ENCODE measurements at places on chromosomes 2 and 18.

GRCh38 chr2:134714228-134714627, 4.6 kb downstream of the TMEM163 start:
- no peak for DNase-seq

DNA sequence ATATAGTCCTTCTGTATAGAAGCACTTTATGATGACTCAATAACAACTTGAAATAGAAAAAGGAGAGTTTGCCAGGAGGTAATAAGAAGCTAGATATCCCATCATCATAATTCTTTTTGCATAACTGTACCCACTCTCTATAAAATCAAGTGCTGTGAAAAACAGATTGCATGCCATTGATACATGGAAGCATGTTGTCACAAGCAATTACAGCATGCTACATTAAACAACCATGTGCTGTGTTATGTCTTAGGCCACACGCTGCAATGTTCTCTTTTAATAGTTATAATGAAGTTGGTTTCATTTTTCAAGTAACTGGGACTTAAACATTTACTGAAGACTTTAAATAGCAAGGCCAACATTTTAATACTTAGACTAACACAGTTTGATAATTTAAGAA, 264.2 kb downstream of the RPRM start:
- no peak for DNase-seq

DNA sequence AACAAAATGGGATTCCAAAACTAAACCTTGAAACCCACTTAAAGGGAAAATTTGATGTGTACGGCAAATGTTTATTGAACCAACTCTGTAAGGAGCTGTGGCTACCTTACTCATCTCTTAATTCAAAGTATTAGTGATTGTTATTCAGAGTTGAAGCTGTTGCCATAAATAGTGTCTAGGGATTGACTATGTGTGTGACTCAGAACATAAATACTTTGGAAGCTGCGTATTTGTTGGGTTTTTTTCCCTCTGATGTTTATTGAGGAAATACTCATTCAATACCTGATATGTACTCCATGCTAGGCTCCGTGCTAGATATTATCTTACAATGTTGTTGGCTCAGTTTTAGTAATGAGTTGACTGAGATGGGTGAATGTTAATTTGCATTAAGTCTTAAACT, 90.4 kb downstream of the PTRHD1 start:
- no peak for DNase-seq

- DNase-seq: no peak
These were observed 491.4 kb upstream of the CRIM1 start for GRCh38 chr2:35864141-35864540.

DNA sequence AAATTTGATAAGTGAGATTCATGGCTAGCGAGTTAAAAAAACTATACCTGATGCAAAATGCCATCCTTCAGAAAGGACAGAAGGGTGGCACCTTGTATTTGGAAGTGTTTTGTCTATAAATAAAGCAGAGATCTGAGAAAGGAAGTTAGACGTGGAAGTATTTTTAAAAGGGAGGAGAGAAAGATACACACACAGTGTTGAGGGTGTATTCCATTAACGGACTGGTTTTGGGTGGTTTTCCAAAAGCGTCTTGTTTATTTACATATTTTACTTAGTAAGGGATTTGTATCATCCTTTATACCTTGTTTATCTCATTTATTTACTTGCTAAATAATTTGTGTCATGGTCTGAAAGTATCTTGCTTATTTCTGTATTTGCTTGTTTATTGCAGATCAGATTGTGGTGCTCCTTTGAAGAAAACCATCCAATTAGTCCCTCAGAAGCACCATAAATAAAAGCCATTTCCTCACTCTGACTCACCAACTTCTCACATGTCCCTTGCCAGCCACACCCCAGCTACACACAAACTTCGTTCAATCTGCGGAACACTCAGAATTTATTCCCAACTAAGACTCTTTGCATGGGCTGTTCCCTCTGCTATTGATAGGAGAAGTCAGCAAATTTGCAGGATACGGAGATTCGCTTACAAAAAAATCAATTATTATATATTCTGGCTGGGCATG, 90.8 kb downstream of the FAM124B start:
- no peak for DNase-seq

DNA sequence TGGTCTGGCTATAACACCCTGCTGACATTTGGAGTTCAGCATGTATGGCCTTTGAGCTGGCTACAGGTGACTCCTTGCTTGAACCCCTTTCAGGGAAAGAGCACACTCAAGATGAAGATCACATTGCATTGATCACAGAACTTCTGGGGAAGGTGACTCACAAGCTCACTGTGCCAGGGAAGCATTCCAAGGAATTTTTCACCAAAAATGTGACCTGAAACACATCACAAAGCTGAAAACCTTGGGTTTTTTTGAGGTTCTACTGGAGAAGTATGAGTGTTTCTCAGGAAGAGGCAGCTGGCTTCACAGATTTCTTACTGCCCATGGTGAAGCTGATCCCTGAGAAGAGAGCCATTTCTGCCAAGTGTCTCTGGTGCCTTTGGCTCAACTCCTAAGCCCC, 879.0 kb downstream of the CBLN2 start:
- no peak for DNase-seq

DNA sequence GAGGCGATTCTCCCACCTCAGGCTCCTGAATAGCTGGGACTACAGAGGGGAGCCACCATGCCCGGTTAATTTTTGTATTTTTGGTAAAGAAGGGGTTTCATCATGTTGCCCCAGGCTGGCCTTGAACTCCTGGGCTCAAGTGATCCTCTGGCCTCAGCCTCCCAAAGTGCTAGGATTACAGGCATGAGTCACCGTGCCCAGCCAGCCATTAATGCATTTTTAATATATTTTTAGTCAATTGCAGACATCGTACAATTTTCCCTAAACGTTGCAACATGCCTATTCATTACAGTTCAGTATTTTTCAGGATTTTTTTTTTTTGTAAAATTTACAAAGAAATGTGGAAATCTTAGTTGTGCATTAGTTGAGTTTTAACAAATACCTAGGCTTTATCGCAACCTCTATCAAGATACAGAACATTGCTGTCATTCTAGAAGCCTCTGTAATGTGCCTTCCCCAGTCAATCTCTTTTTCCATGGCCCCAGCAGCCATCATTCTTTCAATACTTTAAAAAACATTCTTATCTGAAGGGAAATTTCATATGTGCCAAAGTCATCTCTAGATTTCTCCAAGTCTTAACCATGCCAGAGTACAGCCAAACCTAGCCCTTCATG, 14.7 kb downstream of the NABP1 start:
- DNase-seq: no peak

DNA sequence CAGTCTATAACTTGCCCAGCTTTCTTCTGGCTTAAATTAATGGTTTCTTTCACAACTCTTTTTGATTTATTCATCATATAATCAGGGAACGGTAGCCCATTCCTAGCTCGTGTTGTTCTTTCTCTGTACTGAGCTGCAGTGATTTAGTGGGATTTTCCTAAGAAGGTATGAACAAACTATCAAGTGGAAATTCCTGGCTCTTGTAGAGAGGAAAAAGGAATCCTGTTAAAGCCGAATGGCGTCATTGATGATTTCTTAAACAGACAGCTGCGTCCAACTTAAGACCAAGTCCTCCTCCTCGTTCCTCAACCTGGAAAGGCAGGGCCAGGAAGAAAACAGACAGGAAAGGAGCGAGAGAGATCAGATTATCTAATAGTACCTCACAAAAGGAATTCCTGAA, 69.2 kb upstream of the CABLES1 start:
- no peak for DNase-seq

DNA sequence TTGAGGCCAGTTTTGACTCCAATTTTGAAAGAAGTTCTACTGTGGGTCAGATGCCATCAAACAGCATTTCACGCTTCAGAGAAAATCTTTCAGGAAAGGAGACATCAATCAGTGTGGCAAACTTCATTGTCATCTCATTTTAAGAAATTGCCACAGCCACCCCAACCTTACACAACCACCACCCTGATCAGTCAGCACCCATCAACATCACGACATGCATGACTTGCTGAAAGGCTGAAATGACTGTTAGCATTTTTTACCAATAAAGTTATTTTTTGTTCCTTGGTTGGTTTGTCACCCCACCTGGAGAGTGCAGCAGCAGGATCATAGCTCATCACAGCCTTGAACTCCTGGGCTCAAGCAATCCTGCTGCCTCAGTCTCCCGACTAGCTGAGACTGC, 10.4 kb downstream of the DNAJC10 start:
- no peak for DNase-seq

DNA sequence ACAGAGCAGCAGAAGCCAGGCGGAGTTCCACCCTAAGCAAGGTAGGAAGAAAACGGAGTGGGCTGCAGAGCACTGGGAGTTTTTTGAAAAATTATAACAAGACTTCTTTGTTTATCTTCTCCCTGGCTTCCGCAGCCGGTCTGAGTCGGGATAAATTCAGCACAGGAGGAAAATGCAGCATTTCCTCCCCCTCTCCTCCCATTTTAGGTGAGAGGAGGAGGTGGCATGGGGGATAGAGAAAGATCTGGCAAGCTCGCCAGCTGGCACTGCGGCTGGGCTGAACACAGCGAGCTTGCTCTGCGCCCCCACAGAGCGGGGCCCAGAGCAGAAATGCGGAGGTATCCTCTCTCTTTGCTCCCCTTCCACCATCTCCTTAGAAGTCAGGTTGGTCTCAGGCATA, 17.7 kb upstream of the CHRNA1 start:
- DNase-seq: no peak

GRCh38 chr2:750628-751027, 73.4 kb upstream of the TMEM18 start:
- DNase-seq: no peak
